ENCODE measurements at places on chromosomes 2 and 18.

DNA sequence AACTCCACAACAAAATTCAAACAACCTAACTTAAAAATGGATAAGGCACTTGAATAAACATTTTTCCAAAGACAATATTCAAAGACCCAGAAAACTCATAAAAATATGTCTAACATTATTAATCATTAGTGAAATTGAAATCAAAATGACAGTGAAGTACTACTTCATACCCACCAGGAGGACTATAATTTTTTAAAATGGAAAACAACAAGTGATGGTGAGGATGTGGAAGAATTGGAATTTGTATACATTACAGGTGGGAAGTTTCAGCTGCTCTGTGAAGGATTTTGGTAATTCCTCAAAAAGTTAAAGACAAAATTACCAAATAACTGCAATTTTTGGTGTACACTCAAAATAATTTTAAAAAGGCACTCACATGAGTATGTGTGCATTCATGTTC lies 920.0 kb downstream of the TDRD15 start:
- no peaks in the 10 kb centered on the region for H3K36me3 ChIP-seq
- H3K4me1 ChIP-seq: no peaks in the 10 kb centered on the region
- H3K27me3 ChIP-seq: no peaks in the 10 kb centered on the region
- H3K4me3 ChIP-seq: no peak overlapping the region
- DNase-seq: no peak

DNA sequence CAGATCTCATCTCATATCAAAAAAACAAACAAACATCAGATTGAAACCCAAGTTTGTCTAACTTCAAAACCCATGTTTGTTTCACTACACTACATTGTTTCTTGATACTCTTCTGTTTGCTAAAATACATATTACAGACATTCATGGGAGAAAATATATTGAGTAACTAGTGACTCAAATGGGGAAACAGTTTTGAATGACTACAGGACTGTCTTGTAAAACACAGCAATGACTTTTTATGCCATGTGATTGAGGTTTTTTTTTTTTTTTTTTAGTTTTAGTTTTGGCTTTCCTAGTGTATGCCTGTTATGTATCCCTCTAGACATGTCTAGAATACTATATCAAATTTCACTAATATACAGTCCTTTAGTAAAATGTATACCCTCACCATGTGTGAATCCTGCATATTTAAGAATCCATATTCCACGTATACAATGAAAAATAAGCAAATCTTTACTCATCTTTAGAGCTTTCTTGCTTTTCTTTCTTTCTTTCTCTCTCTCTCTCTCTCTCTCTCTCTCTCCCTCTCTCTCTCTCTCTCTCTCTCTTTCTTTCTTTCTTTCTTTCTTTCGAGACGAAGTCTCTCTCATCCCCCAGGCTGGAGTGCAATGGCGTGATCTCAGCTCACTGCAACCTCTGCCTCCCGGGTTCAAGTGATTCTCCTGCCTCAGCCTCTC lies 46.6 kb upstream of the SERTAD2 start:
- H3K4me3 ChIP-seq: no peak overlapping the region
- no peaks in the 10 kb centered on the region for H3K27me3 ChIP-seq
- H3K36me3 ChIP-seq: no peaks in the 10 kb centered on the region
- no peak overlapping the region for H3K27ac ChIP-seq
- H3K4me1 ChIP-seq: no peaks in the 10 kb centered on the region

DNA sequence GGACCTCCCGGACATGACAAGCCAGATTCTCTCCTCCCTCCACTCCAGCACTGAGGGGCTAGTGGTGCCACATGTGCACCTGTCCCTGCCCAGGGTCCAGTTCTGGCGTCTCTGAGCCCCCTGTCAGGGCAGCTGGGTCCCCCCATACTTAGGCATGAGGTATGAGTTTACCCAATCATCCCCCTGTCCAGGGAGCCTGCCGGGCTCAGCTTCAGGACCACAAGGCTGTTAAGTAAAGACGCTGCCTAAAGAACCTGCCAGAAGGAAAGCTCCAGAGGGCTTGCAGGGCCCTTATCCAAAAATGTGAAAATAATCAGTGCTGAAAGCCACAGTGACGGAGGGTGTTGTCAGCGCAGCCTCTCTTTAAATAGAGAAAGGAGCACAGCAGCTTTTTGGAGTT lies 40.0 kb downstream of the SH3BP4 start:
- H3K36me3 ChIP-seq: no peaks in the 10 kb centered on the region
- peaks cover 13% of the 10 kb centered on the region for H3K4me1 ChIP-seq
- H3K4me3 ChIP-seq: no peak overlapping the region
- no peak overlapping the region for H3K27ac ChIP-seq
- H3K27me3 ChIP-seq: no peaks in the 10 kb centered on the region
- no peak for DNase-seq

- no peak overlapping the region for H3K4me3 ChIP-seq
- no peaks in the 10 kb centered on the region for H3K27me3 ChIP-seq
- peaks cover 44% of the 10 kb centered on the region for H3K4me1 ChIP-seq
- no peak overlapping the region for H3K27ac ChIP-seq
- H3K36me3 ChIP-seq: no peaks in the 10 kb centered on the region
- no peak for DNase-seq
Measured at GRCh38 chr2:96205888-96206287, 2.7 kb downstream of the STARD7 start.

DNA sequence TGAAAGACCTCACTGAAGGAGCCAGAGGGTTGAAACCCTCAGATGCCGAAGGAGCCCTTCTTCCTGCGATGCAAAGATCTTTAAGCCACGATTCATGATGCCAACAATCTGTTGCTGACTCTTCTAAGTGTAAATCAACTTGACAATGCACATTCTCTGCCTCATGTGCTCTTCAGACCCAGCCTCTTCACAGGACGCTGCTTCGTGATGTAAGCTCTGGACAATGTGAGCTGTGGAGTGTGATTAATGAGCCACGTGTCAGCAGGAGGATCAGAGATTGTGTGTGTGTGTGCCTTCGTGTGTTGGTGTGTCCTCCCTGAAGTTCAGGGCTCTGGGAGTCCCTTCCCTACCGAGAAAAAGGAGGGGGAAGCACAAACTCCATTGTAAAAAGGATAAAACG lies 26.5 kb upstream of the TWIST2 start:
- no peaks in the 10 kb centered on the region for H3K27me3 ChIP-seq
- DNase-seq: no peak
- no peaks in the 10 kb centered on the region for H3K4me1 ChIP-seq
- no peaks in the 10 kb centered on the region for H3K36me3 ChIP-seq
- no peak overlapping the region for H3K4me3 ChIP-seq

DNA sequence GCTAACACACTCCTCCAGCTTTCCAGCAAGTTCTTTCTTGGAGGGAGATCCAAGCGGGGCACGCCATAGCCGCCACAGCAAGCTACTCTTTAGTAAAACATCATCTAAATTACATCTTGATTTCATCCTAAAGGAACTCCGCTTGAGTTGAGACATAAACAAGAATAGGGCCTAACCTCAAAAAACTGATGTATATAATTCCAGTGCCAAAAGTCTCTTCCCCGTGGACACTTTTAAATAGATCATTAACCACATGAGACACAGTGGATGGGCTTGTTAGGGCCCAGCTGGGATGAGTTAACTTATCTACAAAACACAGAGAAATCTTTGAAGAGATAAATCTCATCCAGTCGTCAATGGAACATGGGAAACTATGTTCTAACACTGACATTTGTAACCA lies 20.8 kb upstream of the MLPH start:
- no peaks in the 10 kb centered on the region for H3K36me3 ChIP-seq
- H3K4me1 ChIP-seq: no peaks in the 10 kb centered on the region
- H3K27me3 ChIP-seq: no peaks in the 10 kb centered on the region
- H3K27ac ChIP-seq: no peak overlapping the region
- H3K4me3 ChIP-seq: no peak overlapping the region

DNA sequence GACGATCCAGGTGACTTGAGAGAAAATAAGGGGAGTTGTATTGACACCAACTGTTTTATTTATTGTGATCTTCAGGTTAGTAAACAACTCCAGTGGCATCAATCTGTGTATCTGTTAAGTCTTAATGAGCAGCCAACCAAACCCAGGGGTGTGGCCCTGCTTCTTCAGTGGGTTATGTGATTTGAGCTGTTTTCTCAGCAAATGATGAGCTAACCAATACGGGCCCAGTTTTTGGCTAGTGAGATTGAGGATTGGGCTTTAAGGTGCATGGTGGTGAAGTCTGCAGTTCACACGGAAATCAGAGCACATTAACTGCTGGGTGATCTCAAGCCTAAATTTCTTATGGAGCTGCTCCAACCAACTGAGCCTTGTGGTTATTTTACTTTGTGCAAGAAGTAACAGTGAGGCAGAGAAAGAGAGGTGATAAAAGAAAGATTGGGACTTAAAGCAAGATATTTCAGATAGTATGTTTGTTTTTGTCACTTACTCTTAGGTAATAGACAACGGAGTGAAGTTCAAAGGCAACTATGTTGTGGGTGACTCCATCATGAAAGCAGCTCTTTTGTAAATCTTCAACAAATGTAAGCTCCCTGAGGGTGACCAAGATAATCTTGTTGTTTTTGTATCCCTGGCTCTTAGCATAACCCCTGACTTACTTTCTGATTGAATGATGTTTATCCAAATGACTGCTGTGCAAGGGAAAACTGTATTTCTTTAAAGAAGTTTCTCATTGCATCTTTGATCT lies 2.4 kb downstream of the MTCL1 start:
- H3K36me3 ChIP-seq: no peaks in the 10 kb centered on the region
- H3K27ac ChIP-seq: no peak overlapping the region
- peak overlapping the region; percentile 46 for H3K4me3 ChIP-seq
- no peaks in the 10 kb centered on the region for H3K4me1 ChIP-seq
- DNase-seq: no peak

DNA sequence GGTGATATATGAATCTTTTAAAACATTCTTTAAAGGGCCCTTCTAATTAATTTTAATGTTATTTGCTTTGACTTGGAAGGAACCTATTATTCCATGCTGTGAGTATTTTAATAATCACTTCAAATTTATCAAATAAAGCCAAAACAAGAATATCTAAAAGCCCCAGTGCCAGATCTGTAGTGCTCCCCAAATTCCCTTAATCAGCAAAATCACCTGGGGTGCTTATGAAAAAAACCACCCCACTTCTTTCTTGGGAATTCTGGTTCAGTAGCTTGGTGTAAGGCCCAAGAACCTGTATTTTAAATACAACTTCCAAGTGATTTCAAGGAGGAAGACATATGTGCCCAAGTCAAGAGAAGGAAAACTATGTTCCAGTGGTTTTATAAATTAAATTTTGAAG lies 202.4 kb upstream of the OSR1 start:
- H3K27me3 ChIP-seq: no peaks in the 10 kb centered on the region
- no peaks in the 10 kb centered on the region for H3K4me1 ChIP-seq
- no peak for DNase-seq
- H3K4me3 ChIP-seq: no peak overlapping the region
- H3K27ac ChIP-seq: no peak overlapping the region
- H3K36me3 ChIP-seq: no peaks in the 10 kb centered on the region

- H3K27ac ChIP-seq: no peak overlapping the region
- H3K36me3 ChIP-seq: no peaks in the 10 kb centered on the region
- H3K27me3 ChIP-seq: no peaks in the 10 kb centered on the region
- no peaks in the 10 kb centered on the region for H3K4me1 ChIP-seq
- no peak overlapping the region for H3K4me3 ChIP-seq
- peak; percentile 65 for DNase-seq
Measured at GRCh38 chr2:239944694-239945551, 80.2 kb downstream of the NDUFA10 start.

- H3K27ac ChIP-seq: no peak overlapping the region
- no peaks in the 10 kb centered on the region for H3K4me1 ChIP-seq
- DNase-seq: no peak
- H3K4me3 ChIP-seq: no peak overlapping the region
Measured at GRCh38 chr18:60350941-60351340, 21.6 kb downstream of the MC4R start.

- H3K4me3 ChIP-seq: no peak overlapping the region
- H3K36me3 ChIP-seq: no peaks in the 10 kb centered on the region
- DNase-seq: no peak
- no peaks in the 10 kb centered on the region for H3K27me3 ChIP-seq
Measured at GRCh38 chr2:217494557-217494956, 508.2 kb downstream of the TNS1 start.

GRCh38 chr2:100425573-100426383 lies 8.3 kb upstream of the CHST10 start:
- no peak for DNase-seq
- no peak overlapping the region for H3K4me3 ChIP-seq
- no peak overlapping the region for H3K27ac ChIP-seq
- no peaks in the 10 kb centered on the region for H3K27me3 ChIP-seq
- no peaks in the 10 kb centered on the region for H3K4me1 ChIP-seq
- no peaks in the 10 kb centered on the region for H3K36me3 ChIP-seq

- no peaks in the 10 kb centered on the region for H3K36me3 ChIP-seq
- H3K4me1 ChIP-seq: no peaks in the 10 kb centered on the region
- H3K4me3 ChIP-seq: no peak overlapping the region
- DNase-seq: no peak
Measured at GRCh38 chr2:15842758-15843666, 97.3 kb upstream of the MYCN start.

- H3K4me3 ChIP-seq: no peak overlapping the region
- no peak for DNase-seq
- no peaks in the 10 kb centered on the region for H3K27me3 ChIP-seq
Measured at GRCh38 chr18:77073336-77074093, 59.1 kb downstream of the MBP start.

DNA sequence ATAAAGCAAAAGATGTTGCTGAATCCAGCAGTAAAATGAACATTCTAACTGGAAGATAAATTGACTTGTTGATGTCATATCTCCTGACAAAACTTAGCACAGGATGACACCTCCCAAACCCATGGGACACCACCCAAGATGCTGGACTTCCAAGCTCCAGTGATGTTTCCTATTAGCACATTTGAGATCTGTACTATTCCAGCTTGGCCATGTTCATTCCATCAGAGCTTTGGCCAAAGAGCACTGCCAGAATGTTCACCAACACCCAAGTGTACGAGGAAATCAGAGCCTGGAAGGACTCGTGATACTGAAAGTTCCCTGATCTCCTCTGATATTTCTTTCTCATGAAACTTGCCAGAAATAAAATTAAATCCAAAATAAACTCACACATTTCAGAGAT lies 44.7 kb downstream of the PID1 start:
- no peaks in the 10 kb centered on the region for H3K27me3 ChIP-seq
- H3K4me1 ChIP-seq: no peaks in the 10 kb centered on the region
- H3K4me3 ChIP-seq: no peak overlapping the region
- no peaks in the 10 kb centered on the region for H3K36me3 ChIP-seq
- no peak overlapping the region for H3K27ac ChIP-seq

DNA sequence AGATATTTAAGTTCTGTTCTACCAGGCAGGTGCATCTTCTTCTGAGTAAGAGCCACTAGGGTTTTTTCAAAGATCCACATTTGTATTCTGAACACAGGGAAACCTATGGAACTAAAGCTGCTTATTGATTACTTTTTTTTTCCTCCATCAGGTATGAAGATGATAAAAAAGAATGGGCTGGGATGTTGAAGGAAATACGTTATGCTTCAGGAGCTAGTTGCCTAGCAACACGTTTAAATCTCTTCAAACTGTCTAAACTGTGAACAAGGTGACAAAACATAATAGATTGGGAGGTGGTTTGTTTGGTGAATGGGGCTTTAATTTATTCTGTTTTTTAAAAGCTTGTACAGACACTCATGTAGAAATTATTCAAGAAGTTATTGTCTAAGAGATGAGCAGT lies 15.9 kb downstream of the KLHL41 start:
- DNase-seq: no peak
- H3K27ac ChIP-seq: no peak overlapping the region
- H3K27me3 ChIP-seq: no peaks in the 10 kb centered on the region
- no peaks in the 10 kb centered on the region for H3K36me3 ChIP-seq

Measured in right lobe of liver (tissue), 6 donors.